ENCODE measurements at places on chromosomes 7 and 10.

- no peak for DNase-seq
These were observed 42.1 kb downstream of the RBM17 start for GRCh38 chr10:6130848-6131470.

DNA sequence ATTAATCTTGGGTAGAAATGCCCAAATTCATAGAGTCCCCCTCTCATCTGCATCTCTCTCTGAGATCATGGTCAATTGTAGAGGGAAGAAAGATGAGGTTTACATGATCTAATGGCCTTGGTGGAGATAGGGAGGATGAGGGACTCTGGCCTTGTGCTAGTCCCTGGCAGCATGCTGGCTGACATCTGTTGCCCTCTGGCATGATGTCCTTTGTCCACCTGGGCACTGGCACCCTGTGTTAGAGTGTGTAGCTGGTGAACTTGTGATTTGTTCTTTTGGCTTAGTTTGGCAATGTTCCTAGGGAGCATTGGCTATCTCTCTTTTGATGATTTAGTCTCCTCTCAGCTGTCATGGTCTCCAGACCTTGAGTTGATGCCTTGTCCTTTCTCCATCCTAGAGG, 103.2 kb downstream of the DYNC1I1 start:
- DNase-seq = no peak

DNA sequence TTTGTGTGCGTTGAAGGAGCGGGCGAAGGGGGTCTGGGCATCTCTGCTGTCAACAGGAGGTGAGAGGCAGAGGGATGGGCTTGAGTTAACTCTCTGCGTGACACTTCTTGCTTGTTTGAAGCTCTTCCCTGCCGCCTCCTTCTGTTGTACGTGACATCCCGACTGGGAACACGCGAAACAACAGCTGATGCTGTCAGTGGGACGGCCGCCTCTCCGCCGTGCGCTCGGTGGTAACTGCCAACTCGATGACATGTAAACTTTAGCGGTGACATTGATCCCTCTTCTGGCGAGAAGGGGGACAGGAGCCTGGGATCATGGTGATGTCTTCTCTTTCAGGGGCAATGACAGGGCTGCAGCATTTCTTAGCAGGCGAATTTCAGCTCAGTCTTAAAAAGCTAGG, 394.5 kb downstream of the TYW1 start:
- no peak for DNase-seq

GRCh38 chr10:21673668-21674067, 139.6 kb downstream of the MLLT10 start:
- no peak for DNase-seq

DNA sequence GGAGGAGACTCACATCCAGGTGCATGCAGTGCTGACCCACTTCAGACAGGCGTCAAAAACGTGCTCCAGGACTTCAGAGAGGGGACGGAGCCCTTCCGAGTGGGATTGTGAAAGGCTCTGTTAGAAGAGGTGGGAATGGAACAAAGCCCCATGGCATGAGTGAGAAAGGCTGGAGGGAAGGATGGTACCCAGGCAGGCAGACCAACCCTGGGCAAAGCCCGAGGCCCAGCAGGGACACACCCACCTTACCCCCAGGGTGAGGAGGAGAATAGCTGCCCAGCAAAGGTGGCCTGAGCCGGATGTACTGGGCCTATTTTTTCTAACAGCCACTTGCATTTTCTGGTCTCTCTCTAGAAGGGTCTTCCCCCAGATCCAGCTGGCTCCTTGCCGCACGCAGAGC, 14.8 kb downstream of the CHAT start:
- DNase-seq = no peak

Measured in T-helper 1 cell (primary cell).